AG09319 (cell line): ENCODE measurements at places on chromosomes 11 and 22.

GRCh38 chr11:73176145-73176873 lies 34.2 kb upstream of the FCHSD2 start:
- DNase-seq = no peak

DNA sequence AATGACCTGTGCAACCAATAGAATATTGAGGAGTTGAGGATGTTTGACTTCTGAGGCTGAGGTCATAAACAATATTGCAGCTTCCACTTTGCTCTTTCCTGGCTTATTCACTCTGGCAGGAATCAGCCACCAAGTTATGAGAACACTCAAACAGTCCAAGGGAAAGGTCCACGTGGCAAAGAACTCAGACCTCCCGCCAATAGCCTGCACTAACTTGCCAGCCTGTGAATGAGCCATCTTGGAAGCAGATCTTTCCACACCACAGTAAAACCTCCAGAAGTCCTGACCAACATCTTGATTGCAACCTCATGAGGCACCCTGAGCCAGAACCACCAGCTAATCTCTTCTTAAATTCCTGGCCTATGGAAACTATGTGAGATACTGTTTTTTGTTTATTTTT lies 22.7 kb upstream of the PICALM start:
- DNase-seq = peak; percentile 36

GRCh38 chr22:22458896-22459588 lies 49.5 kb downstream of the ZNF280B start:
- DNase-seq = no peak

- DNase-seq = no peak
Observed at GRCh38 chr11:35167426-35167954, 28.5 kb downstream of the CD44 start.

- peak; percentile 31 for DNase-seq
Observed at GRCh38 chr11:80958361-80958760, 1517.5 kb upstream of the TENM4 start.

DNA sequence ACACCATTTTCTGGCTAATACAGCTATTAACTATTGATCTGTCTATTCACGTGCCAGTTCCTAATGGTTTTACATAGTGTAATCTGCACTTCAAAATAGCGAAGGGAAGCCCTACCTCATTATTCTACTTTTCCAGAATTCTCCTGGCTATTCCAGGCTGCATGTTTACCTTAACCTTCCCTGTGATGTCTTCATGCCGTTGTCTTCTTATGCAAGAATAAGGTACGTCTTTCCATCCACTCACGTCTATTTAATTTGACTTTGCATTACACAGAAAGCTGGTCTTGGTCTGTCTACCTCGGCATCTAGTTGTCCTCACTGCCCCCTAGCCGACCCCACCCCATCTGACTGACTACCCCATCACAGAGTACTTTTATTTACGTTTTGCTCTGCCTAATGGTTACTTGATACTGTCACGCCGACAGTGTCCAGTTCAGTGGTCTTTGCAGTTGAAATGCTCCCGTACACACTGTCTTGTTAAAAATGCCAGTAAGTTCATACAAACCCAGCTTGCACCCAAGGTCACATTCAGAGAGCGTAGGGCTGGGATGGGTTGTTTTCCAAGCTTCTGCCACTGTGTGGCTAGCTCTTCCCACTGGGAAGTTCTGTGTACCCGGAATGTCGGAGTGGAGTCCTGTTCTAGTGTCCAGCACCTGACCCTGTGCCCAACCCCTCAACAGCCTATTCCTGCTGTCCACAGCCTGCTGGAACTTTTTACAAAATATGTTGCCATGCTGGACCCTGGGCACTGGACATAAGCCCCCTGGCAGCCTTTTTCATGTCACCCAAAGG lies 15.0 kb downstream of the NEAT1 start:
- no peak for DNase-seq

- no peak for DNase-seq
Observed at GRCh38 chr11:118219732-118220131, 5.1 kb downstream of the JAML start.

GRCh38 chr11:1866226-1866625 lies 13.3 kb downstream of the LSP1 start:
- DNase-seq = no peak

DNA sequence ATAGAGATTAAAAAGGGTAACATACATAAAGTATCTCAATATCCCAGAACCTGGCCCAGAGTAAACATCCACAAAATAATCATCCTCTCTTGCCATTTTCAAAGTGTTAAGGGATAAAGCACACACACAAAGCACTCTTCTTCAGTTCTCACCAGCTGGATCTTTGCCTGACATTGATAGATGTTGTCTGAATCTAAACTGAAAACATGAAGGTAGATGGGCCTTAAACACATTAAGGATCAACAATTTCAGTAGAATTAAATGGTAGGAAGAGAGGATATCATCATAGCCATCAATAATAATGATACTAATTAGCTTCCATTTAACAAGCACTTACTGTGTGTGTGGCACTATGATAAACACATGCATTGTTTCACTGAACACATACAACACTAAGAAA lies 261.1 kb downstream of the OPCML start:
- DNase-seq = no peak

GRCh38 chr11:76327756-76328388 lies 53.1 kb downstream of the THAP12 start:
- DNase-seq = no peak

DNA sequence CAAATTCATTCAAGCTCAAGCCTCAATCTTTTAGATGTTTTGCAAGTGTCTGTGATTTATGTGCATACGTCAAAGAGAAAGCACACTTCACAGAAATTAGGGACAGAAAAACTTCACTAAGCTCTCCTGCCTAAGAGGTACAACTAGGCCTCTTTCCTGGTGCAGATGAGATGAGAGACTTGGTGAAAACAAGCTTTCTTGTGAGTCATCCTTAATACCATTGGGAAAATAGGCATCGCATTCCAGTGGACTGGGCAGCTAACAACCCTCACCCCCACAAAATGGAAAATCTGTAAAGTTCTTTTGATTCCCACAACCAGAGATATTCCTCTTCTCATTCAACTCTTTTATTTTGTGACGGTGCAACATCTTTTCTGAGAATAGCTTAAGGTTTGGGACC lies 1110.4 kb upstream of the CCDC90B start:
- no peak for DNase-seq

DNA sequence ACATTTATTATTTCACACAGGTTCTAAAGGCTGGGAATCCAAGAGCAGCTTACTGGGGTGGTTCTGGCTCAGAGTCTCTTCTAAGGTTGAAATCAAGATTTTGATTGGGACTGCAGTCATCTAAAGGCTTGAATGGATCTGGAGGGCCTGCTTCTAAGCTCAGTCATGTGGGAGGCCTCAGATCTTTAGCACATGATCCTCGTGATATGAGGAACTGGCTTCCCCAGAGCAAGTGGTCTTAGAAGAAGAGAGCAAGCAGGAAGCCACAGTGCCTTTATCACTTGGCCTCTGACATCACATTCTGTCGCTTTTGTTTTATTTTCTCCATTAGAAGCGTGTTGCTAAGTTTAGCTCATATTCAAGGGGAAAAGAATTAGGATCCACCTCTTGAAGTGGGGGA lies 88.9 kb downstream of the ARFGAP2 start:
- no peak for DNase-seq

GRCh38 chr11:66523611-66524010 lies 13.2 kb downstream of the BBS1 start:
- no peak for DNase-seq

DNA sequence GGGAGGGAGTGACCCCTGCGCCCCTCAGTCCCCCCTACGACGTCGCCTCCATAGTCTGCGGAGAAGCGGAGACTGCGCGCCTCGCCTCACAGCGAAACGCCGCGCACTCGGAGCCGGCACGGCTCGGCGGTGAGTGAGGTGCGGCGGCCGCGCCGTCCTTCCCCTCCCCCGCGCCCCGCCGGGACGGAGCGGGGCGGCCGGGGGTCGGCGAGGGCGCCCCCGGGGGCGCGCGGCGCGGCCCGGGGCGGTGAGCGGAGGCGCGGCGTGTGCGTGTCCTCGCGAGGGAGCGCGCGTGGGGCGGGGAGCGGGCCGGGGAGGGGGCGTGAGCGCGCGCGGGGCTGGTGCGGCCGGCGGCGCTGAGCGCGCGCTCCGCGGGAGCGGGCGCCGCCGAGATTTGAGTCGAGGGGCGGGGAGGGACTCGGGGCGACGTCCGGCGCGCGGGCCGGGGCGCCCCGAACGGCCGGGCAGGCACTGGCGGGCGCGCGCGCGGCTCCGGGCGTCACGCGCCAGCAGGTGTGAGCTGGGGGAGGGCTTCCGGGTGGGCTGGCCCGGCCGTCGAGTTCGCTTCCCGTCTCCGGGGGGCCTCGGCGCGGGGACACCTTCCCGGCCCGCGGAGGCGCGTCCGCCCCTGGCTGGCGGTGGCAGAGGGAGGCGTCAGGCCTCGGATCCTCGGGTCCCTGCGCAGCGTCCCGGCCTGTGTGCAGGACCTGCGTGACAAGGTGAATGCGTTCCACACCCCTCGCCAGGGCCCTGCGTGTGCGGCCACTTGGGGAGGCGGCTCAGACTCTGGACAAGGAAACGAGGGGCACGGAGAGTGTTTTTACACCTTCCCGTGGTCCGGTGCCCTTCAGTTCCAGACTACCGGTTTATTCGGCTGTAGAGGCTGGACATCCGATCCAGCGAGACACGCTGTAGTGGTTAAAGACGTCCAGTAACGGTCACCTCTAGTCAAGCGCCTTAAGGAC lies 50.4 kb downstream of the FAM83F start:
- no peak for DNase-seq

DNA sequence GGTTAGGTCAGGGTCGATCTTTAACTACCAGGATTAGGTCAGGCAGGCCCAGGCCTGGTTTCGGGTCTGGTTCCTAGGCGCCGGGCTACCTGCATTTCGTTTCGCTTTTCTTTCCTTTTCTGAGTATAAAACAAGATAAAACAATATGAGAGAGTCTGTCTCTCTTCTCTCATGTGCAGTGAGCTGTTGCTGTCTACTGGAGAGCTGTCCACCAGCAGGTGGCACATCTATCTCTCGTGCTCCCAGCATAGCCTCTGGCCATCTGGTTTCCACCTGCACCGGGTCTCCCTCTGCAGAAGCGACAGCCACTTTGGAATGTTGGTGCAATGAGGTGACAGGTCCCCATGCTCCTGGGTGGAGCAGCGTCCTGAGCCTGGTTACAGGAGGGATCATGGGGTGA lies 27.6 kb downstream of the RIBC2 start:
- no peak for DNase-seq

- DNase-seq = no peak
Observed at GRCh38 chr11:31620434-31620833, 110.9 kb downstream of the ELP4 start.
